Thoracic aorta (tissue), 2 donors: ENCODE measurements at places on chromosomes 6 and 20. TPM values are rescaled to one million over a fixed set of nuclear protein-coding genes. Genes with fewer than 3 reads are reported as not detected.

DNA sequence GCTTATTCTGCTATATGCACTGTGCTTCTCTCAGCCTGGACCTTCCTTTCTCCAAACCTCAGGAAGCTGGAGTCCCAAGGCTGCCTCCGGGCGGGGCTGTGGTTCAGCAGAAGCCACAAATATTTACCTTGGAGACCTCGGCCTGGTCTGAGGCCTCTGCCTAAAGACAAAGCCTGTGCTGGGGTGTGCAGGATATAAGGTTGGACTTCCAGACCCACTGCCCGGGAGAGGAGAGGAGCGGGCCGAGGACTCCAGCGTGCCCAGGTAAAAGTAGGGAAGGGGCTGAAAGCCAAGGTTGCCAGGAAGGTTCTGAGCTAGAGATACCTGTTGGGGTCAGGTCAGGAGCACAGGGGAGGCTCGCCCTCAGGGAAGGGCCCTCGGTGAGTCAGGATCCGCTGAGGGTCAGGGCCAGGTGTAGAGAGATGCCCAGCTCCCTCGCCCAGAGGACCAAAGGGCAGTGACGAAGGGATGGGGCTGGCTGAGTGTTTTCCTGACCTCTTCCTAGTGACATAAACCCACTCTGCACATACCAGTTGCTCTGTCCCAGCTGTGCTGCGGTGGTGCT, at the start of gene BPIFB1:
Gene BPIFB1, plus strand, starts transcription at position 224 of the 565 bp plus-strand sequence. CDS start 2,860 bp downstream, outside the sequence.
- H3K36me3 ChIP-seq: no peaks in the 10 kb centered on the region
- DNase-seq: no peak
- no peak within 1 kb of the TSS for H3K27ac ChIP-seq
- H3K4me1 ChIP-seq: no peaks in the 10 kb centered on the region
- no peak within 1 kb of the TSS for H3K4me3 ChIP-seq

- no peak overlapping the region for H3K4me3 ChIP-seq
- no peaks in the 10 kb centered on the region for H3K4me1 ChIP-seq
- DNase-seq: no peak
- H3K27me3 ChIP-seq: no peaks in the 10 kb centered on the region
These were observed 145.6 kb upstream of the MANEA start for GRCh38 chr6:95431637-95432228.

DNA sequence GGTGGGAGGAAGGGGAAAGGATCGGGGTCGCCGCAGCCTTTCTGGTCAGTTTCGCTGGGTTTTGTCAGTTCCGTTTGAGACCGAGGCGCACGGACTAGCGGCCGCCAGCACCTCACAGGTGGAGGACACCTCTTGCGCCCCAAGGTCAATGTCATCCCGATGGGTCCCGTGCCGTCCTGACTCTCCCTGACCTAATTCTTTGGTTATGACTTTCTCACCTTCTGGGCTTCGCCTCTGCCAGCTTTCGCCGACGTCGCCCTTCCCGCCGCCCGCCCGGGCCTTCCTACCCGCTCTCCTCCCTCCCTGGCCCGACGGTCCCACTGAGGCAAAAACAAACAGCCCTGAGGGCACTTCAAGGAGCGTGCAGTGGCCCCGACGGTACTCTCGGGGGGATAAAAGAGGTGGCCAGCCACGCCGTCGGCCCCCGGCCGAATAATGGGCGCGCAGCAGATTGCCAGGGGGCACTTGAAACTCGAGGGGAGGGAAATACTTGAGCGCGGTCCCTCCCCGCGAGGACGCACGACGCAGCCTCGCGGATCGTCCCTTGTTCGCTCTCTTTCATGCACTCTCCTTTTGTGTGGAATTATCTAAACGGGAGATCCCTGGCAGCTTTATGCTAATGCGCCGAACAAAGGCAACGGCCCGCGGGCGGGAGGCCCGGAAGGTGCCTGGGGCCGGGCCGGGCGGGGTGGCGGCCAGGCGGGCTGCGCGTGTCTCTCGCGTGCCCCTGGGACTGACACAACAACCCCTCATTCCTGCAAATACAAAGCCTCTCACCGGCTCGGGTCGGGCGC, 3.9 kb upstream of the INSM1 start:
- DNase-seq: no peak
- peaks cover 19% of the 10 kb centered on the region for H3K27me3 ChIP-seq
- peaks cover 18% of the 10 kb centered on the region for H3K4me1 ChIP-seq
- peak overlapping the region; percentile 8 for H3K4me3 ChIP-seq

DNA sequence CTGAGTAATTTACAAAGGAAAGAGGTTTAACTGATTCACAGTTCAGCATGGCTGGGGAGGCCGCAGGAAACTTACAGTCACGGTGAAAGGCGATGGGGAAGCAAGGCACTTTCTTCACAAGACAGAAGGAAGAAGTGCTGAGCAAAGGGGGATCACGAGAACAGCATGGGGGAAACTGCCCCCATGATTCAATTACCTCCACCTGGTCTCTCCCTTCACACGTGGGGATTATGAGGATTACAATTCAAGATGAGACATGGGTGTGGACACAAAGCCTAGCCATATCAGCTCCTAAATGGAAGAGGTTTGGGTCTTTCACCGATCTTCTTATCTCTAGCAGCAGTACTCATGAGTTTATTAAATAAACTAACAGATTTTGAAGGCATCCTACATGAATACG, 152.9 kb upstream of the RUNX2 start:
- no peaks in the 10 kb centered on the region for H3K36me3 ChIP-seq
- H3K4me3 ChIP-seq: no peak overlapping the region
- H3K27me3 ChIP-seq: no peaks in the 10 kb centered on the region
- H3K27ac ChIP-seq: no peak overlapping the region
- DNase-seq: no peak

DNA sequence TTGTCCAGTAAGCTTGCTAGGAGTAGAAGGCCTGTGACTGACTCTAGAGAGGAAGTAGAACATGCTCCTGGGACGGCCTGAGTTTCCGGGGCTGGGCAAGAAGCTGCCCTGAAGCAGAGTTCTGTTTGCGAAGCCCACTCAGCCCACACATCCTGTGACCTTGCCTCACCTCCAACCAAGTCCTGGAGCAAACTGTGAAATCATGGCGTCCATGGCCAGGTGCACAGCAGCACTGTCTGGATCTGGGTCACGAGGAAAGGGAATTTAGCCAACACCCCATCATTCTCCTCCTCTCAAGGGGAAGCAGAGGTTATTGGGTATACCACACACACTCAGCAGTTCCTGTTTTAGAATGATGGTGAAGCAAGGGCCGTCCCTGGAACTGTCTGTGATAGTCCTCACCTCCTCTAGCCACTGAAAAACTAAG, 87.5 kb downstream of the CRYBG1 start:
- H3K4me1 ChIP-seq: peaks cover 7% of the 10 kb centered on the region
- no peaks in the 10 kb centered on the region for H3K27me3 ChIP-seq
- no peaks in the 10 kb centered on the region for H3K36me3 ChIP-seq
- no peak overlapping the region for H3K4me3 ChIP-seq
- no peak overlapping the region for H3K27ac ChIP-seq

- H3K27me3 ChIP-seq: no peaks in the 10 kb centered on the region
- no peak overlapping the region for H3K27ac ChIP-seq
- H3K4me1 ChIP-seq: no peaks in the 10 kb centered on the region
- no peak overlapping the region for H3K4me3 ChIP-seq
These were observed 222.5 kb downstream of the SYNDIG1 start for GRCh38 chr20:24691901-24692351.

- DNase-seq: no peak
- H3K27me3 ChIP-seq: no peaks in the 10 kb centered on the region
- no peaks in the 10 kb centered on the region for H3K4me1 ChIP-seq
- no peaks in the 10 kb centered on the region for H3K36me3 ChIP-seq
These were observed 22.4 kb downstream of the ZNF311 start for GRCh38 chr6:28982476-28983266.

GRCh38 chr20:23508449-23509229, 17.7 kb downstream of the CST8 start:
- no peak overlapping the region for H3K27ac ChIP-seq
- H3K27me3 ChIP-seq: no peaks in the 10 kb centered on the region
- no peaks in the 10 kb centered on the region for H3K4me1 ChIP-seq
- no peak overlapping the region for H3K4me3 ChIP-seq

DNA sequence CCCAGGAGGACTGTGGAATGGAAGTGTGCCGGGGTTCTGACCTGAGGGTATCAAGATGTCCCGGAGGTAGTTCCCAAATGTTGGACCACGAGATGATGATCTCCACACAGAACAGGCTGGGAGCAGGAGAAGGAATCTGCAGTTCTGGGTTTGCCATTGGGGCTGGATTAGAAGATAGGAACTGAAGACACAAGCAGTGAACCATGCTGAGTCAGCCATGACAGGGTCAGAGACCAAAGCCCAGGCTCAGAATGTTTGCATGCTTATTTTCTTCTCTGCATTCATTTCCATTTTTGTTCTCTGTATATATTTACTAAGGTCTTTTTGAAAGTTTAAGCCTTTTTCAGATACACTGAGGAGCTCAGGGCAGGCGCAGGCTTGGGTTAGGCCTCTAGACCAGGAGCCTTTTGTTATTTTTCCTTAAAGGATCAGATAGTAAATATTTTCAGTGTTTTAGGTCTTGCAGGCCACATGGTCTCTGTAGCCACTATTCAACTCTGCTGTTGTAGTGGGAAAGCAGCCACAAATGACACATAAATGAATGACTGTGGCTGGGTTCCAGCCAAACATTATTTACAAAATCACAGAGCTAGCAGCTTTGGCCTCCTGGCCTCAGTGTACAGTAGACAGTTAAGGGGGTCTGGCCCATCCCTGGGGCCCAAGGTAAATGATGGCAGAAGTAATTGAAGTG, 28.5 kb downstream of the SLC35D3 start:
- H3K4me1 ChIP-seq: no peaks in the 10 kb centered on the region
- no peaks in the 10 kb centered on the region for H3K36me3 ChIP-seq
- DNase-seq: no peak
- no peak overlapping the region for H3K27ac ChIP-seq

DNA sequence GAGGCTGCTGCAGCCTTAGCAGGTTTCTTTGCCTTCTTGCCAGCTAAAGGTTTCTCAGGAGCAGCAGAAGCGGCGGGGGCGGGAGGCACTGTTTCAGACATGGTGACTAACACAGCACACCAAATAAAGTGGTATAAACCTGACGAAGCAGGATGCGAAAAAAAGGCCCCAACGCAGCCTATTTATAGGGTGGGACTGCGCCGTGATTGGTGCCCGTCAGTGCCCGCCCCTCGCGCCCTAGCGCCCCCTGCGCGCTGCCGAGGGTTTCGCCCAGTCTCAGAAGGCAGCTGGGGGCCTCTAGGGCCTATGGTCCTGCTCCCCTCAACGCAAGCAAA, 55.0 kb downstream of the TRIM38 start:
- H3K4me1 ChIP-seq: peaks cover 5% of the 10 kb centered on the region
- peak overlapping the region; percentile 68 for H3K4me3 ChIP-seq
- DNase-seq: peak; percentile 77
- peak overlapping the region; percentile 92 for H3K27ac ChIP-seq

GRCh38 chr6:38638941-38639497, 710 bp downstream of the BTBD9 start:
- H3K36me3 ChIP-seq: no peaks in the 10 kb centered on the region
- DNase-seq: peak; percentile 31
- H3K4me3 ChIP-seq: peak overlapping the region; percentile 97
- H3K4me1 ChIP-seq: peaks cover 31% of the 10 kb centered on the region
- H3K27ac ChIP-seq: peak overlapping the region; percentile 90

DNA sequence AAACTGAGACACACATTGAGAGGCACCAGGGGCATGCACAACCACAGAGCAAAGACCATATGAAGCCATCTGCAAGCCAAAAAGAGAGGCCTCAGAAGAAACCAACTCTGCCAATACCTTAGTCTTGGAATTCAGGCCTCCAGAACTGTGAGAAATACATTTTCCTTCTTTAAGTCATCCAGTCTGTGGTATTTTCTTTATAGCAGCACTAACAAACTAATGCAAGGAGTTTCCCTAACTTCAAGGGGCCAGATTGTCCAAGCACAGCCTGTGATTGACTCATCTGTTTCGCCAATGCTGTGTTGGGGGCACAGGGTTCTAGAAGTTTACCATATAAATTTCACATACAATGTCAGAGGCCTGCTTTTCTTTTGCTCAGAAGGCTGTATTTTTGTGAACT, 364.6 kb downstream of the GJA1 start:
- H3K27me3 ChIP-seq: no peaks in the 10 kb centered on the region
- no peak overlapping the region for H3K4me3 ChIP-seq
- no peaks in the 10 kb centered on the region for H3K36me3 ChIP-seq
- H3K4me1 ChIP-seq: no peaks in the 10 kb centered on the region
- H3K27ac ChIP-seq: no peak overlapping the region

- H3K27me3 ChIP-seq: no peaks in the 10 kb centered on the region
- no peaks in the 10 kb centered on the region for H3K4me1 ChIP-seq
- no peak for DNase-seq
- H3K36me3 ChIP-seq: no peaks in the 10 kb centered on the region
These were observed 12.8 kb upstream of the TPD52L1 start for GRCh38 chr6:125140808-125141207.

GRCh38 chr6:116695401-116695800, 14.4 kb downstream of the KPNA5 start:
- H3K27ac ChIP-seq: no peak overlapping the region
- no peak overlapping the region for H3K4me3 ChIP-seq
- no peaks in the 10 kb centered on the region for H3K36me3 ChIP-seq
- no peak for DNase-seq

GRCh38 chr6:25137480-25137879, 141.7 kb upstream of the CARMIL1 start:
- peaks cover 29% of the 10 kb centered on the region for H3K4me1 ChIP-seq
- H3K4me3 ChIP-seq: peak overlapping the region; percentile 77
- H3K27ac ChIP-seq: peak overlapping the region; percentile 92
- DNase-seq: no peak
- no peaks in the 10 kb centered on the region for H3K36me3 ChIP-seq

DNA sequence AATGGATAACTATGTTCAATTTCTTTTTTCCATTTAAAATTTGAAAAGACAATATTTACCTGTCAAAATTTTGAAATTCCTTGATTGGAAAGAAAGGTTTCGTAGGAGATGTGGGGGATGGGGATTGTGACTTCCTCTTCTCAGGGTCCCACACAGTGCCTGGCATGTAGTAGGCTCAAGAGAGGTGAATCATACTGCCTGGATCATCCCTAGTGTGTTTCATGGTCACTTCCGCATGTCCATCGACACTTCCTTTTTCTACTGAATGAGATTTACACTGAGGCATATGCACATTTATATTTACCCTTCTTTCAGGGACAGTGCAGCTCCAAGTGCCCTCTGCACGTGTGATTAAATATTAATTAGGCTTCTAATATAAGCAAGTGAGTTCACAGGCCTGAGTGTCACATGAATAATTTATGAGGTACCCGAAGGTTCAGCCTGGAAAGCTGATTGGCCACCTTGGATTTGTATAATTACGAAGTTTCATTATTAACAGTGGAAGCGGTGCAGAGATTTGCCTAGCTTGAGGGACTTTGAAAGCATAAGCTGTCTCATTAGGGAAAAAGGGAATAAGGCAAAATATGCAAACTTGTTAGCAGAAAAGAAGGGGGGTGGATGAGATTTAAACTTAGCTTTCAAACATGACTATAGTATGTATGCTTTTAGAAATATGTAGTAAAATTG, 177.5 kb upstream of the MMS22L start:
- H3K36me3 ChIP-seq: no peaks in the 10 kb centered on the region
- no peak overlapping the region for H3K4me3 ChIP-seq
- no peaks in the 10 kb centered on the region for H3K27me3 ChIP-seq
- DNase-seq: no peak

- DNase-seq: no peak
- H3K27me3 ChIP-seq: no peaks in the 10 kb centered on the region
- no peaks in the 10 kb centered on the region for H3K36me3 ChIP-seq
- no peak overlapping the region for H3K27ac ChIP-seq
These were observed 75.5 kb downstream of the HMGN3 start for GRCh38 chr6:79158856-79159516.

RAB44 gene
- total RNA-seq: 0.27 TPM

PXDC1 gene
- 488 TPM for total RNA-seq

ENPP5 gene
- 2.7 TPM for total RNA-seq

SPTLC3 gene
- 6.2 TPM for total RNA-seq

TUBB2A gene
- 30.8 TPM for total RNA-seq

UBE3D gene
- total RNA-seq: 14.0 TPM

NNAT gene
- not detected for total RNA-seq

MED23 gene
- 24.0 TPM for total RNA-seq

LPA gene
- total RNA-seq: not detected

SNAI1 gene
- 19.1 TPM for total RNA-seq

MPIG6B gene
- not detected for total RNA-seq

PRSS16 gene
- total RNA-seq: not detected

PRDM1 gene
- 7.9 TPM for total RNA-seq

ACOT13 gene
- total RNA-seq: 2.5 TPM
